ENCODE measurements at places on chromosomes 4 and X.

GRCh38 chr4:70183168-70183939, 12.2 kb upstream of the ODAM start:
- no peak for DNase-seq

GRCh38 chr4:57116245-57116644, 6.1 kb upstream of the IGFBP7 start:
- no peak for DNase-seq

GRCh38 chr4:103915224-103915869, 195.6 kb upstream of the TACR3 start:
- DNase-seq, result no peak

- DNase-seq, result no peak
Observed at GRCh38 chr4:140717313-140717712, 38.9 kb downstream of the TBC1D9 start.

DNA sequence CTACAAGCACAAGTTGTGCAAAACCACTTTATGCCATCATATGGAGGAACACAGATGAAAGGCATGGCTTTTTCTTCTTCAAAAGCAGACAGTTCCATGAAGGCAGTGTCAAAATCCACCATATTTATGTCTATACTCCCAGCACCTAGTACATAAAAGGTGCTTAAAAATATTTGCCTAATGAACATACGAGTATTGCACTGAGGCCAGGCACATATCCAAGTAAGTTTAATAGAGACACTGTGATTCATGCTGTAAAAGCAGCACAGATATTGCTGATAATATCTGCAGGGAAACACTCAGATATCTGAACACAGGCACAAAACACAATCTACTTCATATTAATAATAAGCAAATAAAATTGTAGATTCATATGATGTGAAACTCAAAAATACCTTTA, 48.1 kb upstream of the CXCL8 start:
- DNase-seq, result no peak
